ENCODE measurements at places on chromosomes 6 and 20.
A peak's percentile ranks its signal among the peaks of the same experiment; 100 is the strongest.

- peak; percentile 97 for DNase-seq
- H3K4me1 ChIP-seq = peaks cover 39% of the 10 kb centered on the region
- peak within 1 kb of the TSS; percentile 97 for H3K27ac ChIP-seq
- peaks cover 50% of the 10 kb centered on the region for H3K27me3 ChIP-seq
- peak within 1 kb of the TSS; percentile 88 for H3K4me3 ChIP-seq
Observed at GRCh38 chr6:19836799-19837510, at the start of gene ID4. TSS of gene ID4 (plus strand) at chr6:19837370. CDS start at chr6:19837755, 385 bp downstream.

DNA sequence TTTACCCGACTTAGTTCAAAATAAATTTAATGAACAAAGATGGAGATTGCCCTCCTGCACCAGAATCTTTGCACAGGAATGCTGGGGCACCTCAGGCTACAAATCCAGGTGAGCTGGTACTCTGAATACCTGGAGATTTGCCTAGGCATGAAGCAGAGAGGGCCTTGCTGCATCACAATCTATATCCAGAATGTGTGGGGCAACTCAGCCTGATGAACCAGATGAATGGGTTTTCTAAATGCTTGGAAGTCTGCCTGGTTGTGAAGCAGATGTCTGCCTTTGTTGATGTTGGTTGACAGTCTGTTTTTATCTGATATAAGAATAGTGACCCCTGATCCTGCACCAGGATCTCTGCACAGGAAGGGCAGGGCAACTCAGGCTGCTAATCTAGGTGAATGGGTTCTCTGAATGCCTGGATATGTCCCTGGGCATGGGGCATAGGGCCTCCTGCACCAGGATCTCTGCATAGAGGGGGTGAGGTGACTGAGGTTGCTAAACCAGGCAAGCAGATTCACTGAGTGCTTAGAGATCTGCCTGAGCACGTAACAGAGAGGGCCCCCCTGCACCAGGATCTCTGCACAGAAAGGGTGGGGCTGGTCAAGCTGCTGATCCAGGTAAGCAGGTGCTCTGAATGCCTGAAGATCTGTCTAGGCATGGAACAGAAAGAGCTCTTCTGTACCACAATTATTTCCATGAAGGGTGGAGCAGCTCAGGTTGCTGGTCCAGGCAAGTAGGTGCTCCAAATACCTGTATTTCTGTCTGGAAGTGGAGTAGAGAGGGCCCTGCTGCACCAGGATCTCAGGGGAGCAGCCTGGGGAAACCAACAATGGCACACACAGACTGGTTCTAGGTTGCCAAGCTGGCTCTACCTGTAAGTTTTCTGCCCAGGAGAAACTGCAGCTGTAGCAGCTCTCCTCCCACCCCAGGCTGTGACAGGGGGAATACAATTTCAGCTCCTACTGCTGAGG lies 437.5 kb downstream of the MMUT start:
- DNase-seq = no peak
- H3K27ac ChIP-seq = no peak overlapping the region
- no peaks in the 10 kb centered on the region for H3K27me3 ChIP-seq
- H3K4me1 ChIP-seq = no peaks in the 10 kb centered on the region

DNA sequence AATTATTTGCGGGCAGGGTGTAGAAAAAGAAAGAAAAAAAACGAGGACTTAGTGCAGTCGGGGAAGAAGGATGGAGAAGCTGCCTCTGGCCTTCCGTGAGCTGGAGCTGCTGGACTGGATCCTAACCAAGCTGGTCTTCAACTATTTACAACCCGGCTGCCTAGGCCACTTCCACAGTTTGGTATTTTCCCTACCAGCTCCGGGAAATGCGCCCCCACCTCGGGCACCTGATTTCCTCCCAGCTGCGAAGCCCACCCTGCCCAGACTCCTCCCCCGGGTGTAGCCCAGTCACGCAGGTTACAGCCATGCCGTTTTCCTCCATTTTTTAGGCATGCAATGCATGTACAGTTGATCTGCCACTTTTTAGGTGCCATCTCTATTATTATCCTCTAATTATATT lies 21.2 kb downstream of the THEMIS start:
- H3K27me3 ChIP-seq = no peaks in the 10 kb centered on the region
- no peak overlapping the region for H3K27ac ChIP-seq
- peaks cover 17% of the 10 kb centered on the region for H3K4me1 ChIP-seq
- DNase-seq = peak; percentile 81
- H3K4me3 ChIP-seq = peak overlapping the region; percentile 48

DNA sequence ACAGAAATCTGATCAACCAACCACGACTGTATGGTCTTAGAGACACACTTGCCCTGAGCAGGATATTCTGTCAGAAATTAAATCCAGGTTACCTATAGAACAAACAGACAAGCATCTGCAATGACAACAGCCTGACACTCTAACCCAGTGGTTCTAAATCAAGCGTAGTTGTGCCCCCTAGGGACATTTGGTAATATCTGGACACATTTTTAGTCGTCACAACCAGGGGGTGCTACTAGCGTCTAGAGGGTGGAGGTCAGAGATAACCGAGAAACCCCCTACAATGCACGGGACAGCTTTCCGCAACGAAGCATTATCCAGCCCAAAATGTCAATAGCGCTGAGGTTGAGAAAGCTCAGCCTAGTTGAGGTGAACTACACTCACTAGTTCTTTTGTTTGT lies 32.3 kb downstream of the ID4 start:
- DNase-seq = no peak
- peaks cover 9% of the 10 kb centered on the region for H3K4me1 ChIP-seq
- no peak overlapping the region for H3K4me3 ChIP-seq
- H3K27ac ChIP-seq = no peak overlapping the region
- no peaks in the 10 kb centered on the region for H3K27me3 ChIP-seq

Data from WTC11 (cell line).